ENCODE measurements at places on chromosomes 2 and 18.

GRCh38 chr18:54787616-54788015 is 40.7 kb upstream of the RAB27B start:
- DNase-seq, result no peak

GRCh38 chr2:196160946-196161345 is 10.4 kb downstream of the STK17B start:
- DNase-seq, result no peak

- DNase-seq, result no peak
These were observed 863.7 kb downstream of the EPHA4 start for GRCh38 chr2:220708366-220708765.

DNA sequence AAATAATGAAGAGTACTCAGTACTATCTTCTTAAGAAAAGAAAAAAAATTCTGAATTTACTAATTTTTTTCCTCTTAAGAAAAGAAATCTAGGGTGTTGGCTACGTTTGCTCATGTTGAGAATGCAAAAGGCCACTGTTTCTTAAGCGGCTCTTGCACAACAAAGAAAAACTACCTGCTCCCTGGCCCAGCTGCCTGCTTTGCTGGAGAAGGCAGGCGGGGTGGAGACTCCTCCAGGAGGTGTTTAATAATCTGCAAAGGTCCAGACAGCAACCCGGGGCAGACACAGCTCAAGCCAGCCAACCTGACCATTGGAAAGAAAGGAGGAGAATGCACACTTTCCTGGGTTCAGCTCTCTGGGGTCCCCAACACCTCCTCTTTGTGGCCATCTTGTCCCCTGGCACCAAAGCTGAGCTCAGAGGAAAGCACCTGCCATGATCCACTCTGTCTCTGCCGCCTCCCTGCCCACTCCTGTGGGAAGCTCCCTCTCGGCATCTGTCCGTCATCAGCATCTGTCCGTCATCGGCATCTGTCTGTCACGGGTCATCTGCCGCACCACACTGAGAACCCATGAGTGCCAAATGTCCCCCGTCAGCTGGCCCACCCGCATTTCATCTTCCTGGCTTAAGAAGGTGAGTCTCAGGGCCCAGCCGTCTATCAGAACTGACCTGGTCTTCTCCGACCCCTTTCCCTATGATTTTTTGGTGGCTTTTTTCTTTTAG is 11.9 kb downstream of the ZNF516 start:
- DNase-seq, result no peak

DNA sequence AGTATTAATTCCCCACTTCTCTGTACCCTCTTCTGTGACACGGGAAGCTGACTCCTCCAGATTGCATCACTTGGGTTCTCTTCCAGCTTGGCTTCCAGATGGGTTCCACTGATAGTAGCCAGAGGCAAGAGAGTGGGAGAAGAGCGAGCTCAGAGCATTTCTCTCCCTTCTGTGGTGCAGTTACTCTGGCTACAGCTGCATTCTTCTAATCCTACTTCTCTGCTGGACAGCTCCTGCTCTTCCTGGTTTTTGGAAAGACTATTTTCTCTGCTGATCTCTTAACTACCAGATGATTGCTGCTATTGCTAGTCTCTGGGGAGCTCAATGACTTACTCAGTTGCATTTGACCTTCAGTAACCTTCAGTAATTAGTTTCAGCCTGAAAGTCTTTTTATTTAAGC is 187.5 kb upstream of the MAP2 start:
- DNase-seq, result no peak

GRCh38 chr2:163370169-163370886 is 365.5 kb downstream of the FIGN start:
- no peak for DNase-seq

DNA sequence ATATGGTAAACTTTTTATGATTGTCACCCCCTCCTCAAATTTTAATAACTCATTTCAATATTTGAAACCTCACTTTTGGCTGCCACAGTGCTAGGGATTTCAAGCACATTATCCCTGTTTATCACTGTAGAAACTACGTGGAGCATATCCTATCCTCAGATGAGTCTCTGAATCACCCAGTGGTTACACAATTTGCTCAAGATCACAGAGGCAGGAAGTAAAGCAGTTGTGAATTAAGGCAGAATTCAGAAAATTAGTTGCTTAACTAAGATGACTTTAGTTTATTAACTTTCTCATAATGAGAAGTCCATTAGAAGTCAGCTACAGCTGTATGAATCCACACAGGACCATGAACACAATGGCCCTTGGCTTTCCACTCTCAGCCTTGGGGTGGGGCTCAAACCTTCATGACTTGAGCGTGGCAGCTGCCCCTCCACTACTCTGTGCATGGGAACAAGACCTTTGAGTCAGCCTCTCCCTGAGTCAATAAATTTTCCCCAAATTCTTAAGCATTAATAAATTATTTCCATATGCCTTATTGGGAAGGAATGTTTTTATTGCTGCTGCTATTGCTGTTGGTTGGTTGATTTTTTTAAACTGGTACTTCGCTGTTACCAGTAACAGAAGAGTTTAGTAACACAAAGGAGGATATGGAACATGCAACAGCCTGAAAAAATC is 369.0 kb downstream of the CBLN2 start:
- no peak for DNase-seq

- peak; percentile 17 for DNase-seq
These were observed 10.0 kb downstream of the SLC40A1 start for GRCh38 chr2:189570570-189571031.

DNA sequence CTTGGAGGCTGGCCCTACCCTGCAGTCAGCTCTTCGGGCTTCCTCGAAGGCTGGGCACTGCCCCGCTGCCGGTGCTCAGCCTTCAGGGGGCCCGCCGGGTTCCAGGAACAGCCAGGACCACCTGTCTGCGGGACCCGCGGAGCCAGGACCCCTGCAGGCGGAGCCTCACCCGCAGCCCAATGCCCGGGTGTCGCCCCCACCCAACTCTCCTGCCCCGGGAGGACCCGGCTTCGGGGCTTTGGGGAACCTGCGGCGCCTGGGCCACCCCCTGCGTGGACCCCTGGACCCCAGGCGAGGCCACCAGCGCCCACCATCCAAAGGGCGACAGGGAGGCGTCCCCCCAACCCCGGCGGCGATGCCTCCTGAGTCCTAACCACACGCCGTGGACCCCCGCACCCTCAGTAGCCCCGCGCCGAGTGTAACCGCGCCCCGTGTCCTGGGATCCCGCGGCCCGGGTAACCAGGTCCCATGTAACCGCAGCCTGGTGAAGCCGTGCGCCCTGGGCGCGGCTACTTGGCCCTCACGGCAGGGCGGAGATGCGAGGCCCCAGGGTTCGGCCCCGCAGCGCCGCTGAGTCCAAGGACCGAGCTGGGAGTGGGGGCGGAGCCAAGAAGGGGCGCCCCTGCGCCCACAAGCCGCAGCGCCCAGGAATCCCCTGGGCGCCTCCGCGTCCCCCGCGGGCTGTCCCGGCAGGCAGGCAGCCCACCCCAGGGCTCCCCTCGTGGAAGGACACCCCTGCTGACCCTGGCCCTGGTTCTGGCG is 11.0 kb upstream of the UBE2F start:
- DNase-seq, result no peak

- no peak for DNase-seq
These were observed 901 bp upstream of the MFSD6 start for GRCh38 chr2:190407246-190407661.

DNA sequence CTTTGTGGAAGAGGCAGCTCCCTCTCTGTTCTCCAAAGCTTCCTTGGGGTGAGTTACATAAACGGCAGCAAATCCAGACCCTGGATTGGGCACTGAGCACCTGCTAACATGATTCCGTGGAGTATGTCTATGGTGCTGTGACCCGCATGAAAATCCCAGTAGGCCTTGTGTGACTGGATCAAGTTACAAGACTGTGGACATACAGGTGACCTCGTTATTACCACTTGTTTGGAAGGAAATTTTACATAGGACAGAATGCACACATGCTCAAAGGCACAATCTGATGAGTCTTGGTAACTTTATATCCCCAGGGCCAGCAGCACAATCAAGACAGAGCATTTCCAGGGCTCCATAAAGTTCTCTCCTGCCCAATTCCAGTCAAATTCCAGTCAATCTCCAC is 120.2 kb upstream of the OTOS start:
- no peak for DNase-seq

- peak; percentile 42 for DNase-seq
These were observed 19.1 kb upstream of the MARCHF4 start for GRCh38 chr2:216391401-216391800.

GRCh38 chr2:98348066-98348561 is 1.9 kb downstream of the CNGA3 start:
- DNase-seq, result no peak
